Activated CD4-positive, alpha-beta T cell treated with anti-CD3 and anti-CD28 coated beads for 1 hour (primary cell): ENCODE measurements at places on chromosomes 16 and 17.

DNA sequence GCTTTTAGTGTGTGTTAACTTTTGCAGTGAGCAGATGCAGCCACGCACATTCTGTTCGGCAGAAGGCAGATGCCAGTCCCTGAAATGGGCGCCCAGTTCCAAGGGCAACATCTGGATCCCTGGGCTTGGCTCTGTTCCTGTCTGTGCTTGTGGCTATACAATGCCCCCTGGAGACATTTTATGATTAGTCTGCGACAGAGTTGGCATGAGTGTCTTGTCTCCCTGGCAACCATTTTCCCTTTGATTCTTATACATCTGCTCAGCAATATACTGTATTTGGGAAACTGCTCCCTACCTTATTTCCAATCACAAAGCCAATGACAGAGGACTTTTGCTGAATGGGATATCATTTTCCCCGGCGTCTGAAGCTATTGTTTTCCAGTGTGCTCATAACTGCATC is 1629.5 kb upstream of the GOT2 start:
- no peak for DNase-seq

- DNase-seq = no peak
Observed at GRCh38 chr16:2043667-2044451, 3.8 kb downstream of the NTHL1 start.

DNA sequence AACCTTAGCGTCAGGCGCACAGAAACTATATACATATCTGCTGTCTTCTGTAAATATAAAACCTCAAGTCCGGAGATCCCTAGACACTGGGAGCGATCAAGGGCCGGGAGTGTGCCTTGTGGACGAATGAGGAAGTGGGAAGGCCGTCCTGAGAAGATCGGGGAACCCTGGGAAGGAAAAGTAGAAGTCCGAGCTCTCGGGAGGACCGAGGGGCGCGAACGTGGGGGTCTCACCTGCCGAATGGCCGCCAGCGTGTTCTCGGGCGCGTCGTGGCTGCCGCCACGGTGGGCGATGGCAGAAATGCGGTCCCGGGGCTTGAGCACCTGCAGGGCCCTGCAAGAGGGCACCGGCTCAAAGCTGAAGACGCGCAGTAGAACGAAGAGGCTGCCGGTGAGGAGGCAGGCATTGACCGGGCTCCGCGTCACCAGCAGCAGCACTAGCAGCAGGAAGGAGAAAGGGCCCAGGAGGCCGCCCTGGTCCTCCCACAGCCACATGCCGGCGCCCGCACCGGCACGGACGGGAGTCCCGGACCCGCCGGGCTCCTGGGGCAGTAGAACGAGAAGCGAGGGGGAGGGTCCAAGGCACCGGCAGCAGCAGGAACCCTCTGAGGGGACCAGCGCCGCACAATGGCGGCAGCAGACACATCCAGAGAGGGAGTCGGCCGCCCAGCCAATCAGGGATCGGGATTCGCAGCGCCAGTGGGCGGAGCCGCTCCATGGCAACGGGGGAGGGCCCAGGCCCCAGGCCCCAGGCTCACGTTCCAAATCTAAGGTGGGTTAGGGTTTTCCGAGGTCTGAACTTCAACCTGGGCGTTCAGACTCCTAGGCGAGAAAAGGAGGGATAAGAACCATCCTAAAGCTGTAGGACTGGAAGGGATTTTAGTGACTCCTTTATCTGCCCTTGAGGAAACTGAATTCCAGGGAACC is at the start of gene GDE1:
TSS of gene GDE1 (minus strand) at position 628 of the 926 bp plus-strand sequence. CDS start at position 494, 134 bp downstream.
- peak; percentile 92 for DNase-seq

DNA sequence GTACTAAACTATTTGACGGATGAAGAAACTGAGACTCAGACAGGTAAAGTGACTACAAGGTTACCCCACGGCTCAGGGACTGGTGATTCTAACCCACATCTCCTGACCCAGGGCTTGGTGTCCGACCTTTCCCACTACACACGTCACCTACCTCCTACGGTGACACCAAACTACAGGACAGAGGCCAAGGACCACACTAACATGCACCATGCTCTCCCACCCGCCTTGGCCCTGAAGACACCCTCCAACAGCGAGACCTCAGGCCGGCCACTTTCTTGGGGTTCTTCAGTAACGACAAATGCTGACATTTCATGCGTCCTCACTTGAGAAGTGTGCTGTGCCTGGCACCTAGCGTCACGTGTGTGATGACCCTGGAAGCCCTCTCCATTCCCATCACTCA is 6.4 kb downstream of the KNOP1 start:
- DNase-seq = no peak

- DNase-seq = no peak
Observed at GRCh38 chr16:1545044-1546040, 11.9 kb downstream of the TMEM204 start.
